ENCODE measurements at places on chromosomes 6 and 20.

- DNase-seq = no peak
Measured at GRCh38 chr20:31990641-31991338, 19.4 kb upstream of the CCM2L start.

GRCh38 chr20:36004045-36004444 lies 35.7 kb downstream of the CNBD2 start:
- no peak for DNase-seq

DNA sequence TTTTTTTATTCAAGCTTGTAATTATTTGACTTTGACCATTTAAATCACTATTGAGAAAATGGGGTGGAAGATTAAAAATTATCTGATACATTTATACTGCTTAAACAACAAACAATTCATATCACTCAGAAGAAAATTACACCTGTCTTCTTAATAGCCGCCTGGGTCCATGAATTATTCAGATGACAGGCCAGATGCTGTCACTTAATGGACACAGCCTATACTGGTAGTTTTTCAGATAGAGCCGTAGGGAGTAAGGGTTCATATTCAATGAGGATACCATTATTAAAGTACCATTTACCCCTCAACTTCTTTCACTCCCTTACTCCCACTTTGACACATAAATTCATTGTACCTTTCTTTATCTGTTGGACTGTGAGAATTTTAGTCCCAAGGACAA lies 1193.4 kb upstream of the MAP3K7 start:
- no peak for DNase-seq

DNA sequence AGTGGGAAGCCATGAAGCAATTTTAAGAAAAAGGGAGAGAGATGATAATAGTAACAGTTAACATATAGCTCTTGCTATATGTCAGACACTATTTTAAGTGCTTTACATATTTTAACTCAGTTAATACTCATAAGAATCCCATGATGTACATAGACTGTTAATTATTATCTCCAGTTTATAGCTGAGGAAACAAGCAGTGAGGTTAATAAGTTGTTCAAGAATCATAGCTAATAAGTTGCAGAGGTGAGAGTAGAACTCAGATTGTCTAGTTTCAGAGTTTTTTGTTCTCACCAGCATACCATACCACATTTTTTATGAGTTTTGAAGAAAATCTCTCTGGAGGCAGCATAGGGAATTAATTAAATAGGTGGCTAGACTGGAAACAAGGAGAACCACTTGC lies 144.6 kb upstream of the MMS22L start:
- no peak for DNase-seq

DNA sequence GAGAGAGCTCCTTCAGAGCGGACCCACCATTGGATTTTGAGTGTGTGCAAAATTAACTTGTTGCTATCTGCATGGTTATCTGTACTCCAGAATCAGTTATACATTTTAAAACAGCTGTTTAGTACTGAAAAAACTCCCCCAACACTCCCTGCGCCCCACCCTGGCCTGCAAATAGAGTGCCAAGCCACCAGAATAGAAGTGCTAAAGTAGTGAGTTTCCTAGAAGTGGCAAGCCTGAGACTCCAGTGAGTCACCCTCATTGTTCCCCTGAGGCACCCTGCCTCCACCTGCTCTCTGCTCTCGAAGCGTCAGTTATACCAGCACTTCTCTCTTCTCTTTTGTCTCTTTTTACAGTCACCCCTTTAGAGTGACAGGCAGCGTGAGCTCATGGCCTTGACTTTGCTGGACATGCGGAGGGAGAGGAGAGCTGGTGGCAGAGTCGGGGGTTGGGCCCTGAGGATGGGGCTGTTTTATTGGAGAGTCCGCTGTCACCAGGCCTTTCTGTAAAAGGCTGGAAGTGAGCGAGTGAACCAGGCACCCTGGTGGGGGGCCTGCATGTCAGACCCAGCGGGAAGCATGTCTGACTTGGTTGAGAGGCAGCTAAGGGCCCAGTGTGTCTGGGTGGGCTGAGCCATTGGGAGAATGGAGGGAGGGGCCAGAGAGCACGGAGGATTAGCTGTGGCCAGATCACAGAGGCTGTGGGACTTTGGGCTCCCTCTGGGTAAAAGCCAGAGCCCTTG lies 10.4 kb downstream of the IGF2R start:
- no peak for DNase-seq

GRCh38 chr6:70270287-70271005 lies 32.4 kb downstream of the COL9A1 start:
- DNase-seq = no peak
